Naive thymus-derived CD8-positive, alpha-beta T cell (primary cell): ENCODE measurements at places on chromosomes 1 and 21.

DNA sequence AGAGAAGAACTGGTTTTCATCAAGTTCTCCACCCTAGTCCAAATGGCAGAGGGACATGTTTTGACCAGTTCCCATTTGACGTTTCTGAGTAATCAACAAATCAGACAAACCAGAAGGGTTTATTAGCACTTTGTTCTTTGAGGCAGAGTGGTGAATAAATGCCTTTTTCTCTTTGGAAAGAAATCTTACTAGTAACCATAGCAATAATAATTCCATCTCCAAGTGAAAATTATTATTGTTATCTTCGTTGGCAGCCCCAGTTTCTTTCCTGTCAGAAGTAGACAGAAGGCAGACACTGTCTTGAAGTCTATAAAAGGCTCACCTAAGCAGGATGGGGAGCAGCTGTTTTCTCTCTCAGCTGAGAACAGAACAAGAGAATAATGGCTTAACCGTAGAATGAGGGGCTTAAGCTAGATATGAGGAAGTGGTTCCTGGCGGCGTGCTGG is 391.6 kb downstream of the PBX1 start:
- no peak for DNase-seq

- DNase-seq = no peak
Measured at GRCh38 chr1:94063379-94063778, 57.6 kb downstream of the ABCA4 start.

DNA sequence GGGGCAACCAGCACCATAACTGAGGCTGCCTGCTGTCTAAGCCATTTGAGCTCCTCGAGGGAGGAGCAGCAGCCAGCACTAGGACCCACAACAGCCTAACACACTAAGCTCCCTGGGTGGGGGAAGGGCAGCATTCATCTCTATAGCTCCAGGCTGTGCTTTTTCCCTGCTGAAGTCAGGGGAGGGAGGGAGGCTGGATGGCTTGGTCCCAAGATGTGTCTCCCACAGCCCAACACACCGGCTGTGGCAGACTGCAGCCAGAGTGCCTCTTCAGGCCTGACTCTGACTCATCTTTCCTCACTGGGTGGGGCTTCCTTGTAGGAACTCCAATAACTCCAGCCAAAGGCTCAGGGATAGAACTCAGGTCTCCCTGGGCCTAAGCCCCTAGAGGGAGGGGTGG is 296.3 kb downstream of the PRDM2 start:
- DNase-seq = no peak

DNA sequence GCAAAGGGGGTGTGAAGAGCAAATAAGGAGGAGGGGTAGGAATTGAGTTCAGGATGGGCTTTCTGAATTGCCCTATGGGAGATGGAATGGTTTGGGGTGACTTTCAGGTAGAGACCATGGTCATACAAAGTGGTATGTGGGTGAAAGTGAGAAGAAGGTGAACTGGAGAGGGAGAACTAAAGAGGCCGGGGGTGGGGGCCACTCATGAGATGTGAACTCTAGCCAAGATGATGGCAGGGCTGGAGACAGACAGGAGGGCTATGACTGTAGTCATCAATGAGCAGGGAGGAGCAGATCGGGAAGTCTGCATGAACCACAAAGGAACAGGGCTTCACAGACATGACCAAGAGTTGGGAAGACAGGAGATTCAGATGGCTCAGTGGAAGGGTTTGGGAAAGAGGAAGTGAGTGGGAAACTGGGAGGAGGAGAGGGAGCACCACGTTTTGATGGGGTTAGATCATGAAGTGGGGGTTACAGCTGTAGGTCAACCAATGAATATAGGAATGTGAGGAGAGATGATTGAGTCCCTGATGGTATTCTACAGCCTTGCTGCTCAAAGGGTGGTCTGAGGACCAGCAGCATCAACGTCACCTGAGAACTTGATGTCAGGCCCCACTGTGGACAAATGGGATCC is 20.7 kb upstream of the LRRC8D start:
- no peak for DNase-seq
